ENCODE measurements at places on chromosomes 1 and 21.

GRCh38 chr1:37037690-37038089 is 3.4 kb upstream of the GRIK3 start:
- DNase-seq: no peak

- DNase-seq: no peak
These were observed 17.2 kb downstream of the CDCP2 start for GRCh38 chr1:54135436-54136120.

DNA sequence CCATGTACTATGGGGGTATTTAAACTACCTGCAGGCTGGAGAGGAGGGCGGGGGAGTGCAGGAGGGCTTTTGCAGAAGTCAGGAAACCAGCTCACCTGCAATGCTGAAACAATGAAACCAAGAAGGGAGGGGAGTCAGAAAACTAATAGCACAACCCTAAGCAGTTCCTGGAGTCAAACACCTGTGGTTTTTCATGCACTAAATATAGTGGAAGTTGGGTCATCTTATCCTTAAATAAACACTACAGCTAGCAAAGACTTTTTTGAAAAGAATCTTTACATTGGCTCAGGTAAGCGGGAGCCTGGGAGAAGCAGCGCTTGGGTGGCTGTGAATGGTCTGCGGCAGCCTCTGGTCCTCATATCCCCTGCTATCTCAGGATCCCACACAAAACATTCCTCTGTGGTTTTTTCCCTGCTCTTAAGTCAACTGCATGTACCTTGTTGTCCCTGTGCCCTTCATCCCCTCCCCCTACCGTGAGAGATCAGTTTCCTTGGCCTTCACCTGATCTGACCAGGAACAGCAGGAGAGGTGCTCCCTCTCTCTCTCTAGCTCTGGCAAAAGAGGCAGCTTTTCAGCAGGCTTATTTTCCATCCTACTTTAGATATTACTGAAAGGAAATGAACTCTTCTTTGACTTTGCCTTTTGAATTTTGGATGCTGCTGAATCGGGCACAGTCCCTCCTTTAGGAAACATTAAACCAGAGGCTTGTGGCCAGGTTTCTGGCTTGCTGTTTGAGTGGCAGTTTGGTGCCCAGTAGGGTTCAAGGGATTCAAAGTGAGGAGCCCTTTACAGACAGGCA is 26.6 kb downstream of the TENT5C start:
- DNase-seq: no peak

DNA sequence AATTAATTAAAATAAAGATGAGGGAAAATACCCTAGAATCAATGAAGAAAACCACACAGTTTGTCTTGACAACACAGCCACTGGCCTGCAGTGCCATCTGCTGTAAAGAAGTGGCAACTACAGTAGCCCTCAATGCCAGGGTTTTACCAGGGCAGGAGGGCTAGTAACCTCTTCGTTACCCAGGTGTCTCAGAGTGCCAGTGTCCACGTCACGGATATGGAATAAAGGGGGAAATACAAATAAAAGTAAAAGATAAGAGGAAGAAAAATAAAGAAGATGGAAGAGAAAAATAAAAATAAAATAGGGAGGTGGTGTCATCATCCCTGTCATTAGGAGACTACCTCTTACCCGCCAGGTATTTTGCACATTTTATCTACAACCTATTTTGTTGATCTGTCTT is 14.2 kb upstream of the SLC44A3 start:
- peak; percentile 42 for DNase-seq

DNA sequence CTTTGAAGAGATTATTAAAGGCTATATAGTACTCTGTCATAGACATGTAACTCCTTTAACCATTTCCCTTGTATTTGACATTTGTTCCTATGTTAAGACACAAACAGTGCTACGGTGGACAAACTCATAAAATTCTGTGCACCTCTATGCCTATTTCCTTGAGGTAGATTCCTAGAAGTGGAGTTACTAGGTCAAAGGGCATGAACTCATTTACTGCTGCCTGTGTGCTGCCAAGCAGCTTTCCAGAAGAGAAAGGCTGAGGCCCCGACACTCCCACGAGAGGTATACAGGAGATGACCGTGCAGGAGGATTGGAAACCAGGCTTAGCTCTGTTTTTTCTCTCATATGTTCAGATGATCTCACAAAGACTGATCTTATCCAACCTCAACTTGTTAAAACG is 34.4 kb upstream of the TENT5C start:
- DNase-seq: no peak

GRCh38 chr1:236421850-236422516 is 27.9 kb downstream of the EDARADD start:
- DNase-seq: no peak

DNA sequence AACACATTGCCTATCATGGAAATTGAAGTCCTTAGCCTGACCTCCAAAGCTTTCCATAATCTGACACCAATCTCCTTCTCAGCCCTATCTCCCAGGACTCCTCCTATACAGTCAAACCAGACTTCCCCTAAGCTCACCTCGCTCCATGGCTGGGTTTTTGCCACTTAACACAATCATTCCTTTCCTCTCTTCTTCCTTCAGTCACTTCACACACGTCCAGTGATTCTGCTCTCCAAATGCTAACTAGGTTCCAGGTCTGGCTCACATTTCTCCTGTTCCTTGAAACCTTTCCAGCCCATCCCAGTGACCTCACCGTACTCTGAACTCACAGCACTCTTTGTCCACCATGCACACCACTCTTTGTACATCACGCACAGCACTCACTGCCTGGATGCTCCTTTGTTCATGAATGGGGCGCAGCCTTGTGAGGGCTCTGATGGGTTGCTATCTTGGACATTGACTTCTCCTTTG is 98.4 kb downstream of the GLUL start:
- no peak for DNase-seq

DNA sequence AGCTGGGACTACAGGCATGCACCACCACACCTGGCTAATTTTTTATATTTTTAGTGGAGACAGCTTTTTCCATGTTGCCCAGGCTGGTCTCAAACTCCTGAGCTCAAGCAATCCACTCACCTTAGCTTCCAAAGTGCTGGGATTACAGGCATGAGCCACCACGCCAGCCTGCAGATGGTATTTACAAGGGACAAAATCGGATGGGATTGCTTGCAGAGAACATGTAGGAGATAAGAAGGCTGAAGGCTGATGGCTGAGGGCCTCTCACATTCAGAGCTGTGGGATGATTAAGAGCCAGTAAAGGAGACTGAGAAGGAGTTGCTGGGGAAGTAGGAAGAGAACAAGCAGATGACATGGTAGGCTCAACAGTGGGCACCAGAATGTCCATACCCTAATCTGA is 24.0 kb upstream of the QSOX1 start:
- no peak for DNase-seq

GRCh38 chr21:43467785-43468184 is 40.9 kb upstream of the SIK1 start:
- no peak for DNase-seq

DNA sequence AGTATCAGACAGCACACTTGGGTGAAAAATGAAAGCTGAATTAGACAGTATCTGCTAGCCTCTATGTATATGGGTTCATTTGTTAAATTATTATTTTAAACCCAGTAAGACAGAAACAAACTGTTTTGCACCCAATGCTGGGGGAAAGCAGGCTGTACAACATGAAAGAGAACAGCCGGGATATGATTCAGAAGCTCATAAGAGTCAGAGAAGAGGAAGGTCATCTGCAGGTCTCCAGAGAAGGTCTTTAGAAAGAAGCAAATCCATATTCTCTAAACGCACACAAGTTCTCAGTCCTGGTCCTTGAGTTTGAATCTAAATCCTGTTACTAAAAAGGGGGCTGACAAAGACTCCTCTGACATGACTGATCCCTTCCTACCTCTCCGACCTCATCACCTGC is 155.1 kb downstream of the SIPA1L2 start:
- DNase-seq: no peak

DNA sequence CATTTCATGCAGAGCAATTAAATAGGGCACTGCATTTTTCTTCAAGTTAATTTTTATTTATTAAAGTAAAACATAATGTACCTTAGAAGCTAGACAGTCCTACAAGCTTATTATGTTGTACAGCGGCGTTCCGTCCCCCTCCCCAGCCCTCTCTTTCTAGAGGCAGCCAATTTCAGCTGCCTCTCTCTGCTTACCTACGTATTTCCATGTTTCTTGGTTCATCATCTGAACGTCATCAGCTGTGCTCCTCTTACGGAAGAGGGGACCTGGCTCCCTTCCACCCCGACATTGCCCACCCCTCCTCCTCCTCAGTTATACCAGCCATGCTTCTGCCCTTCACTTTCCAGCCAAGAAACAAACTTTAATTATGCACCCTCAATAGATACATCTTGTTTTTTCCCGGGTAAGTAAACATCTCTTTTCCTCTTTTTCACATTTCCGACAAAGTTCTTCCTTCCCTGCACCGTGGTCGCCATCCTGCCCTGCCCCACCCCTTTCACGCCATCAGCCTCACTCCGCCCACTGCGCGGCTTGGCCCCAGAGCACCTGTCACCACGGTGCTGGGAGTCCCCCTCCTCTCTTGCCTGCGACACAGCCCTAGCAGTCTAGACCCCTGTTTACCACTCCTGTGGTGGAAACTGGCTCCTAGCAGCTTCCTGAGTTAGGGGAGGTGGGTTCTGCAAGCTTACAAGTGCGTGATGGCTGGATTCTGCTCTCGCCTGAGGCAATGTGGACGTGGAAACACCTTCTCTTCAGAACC is 57.9 kb downstream of the SLC37A1 start:
- no peak for DNase-seq

- DNase-seq: no peak
These were observed 110.2 kb downstream of the NAV1 start for GRCh38 chr1:201648907-201649721.

DNA sequence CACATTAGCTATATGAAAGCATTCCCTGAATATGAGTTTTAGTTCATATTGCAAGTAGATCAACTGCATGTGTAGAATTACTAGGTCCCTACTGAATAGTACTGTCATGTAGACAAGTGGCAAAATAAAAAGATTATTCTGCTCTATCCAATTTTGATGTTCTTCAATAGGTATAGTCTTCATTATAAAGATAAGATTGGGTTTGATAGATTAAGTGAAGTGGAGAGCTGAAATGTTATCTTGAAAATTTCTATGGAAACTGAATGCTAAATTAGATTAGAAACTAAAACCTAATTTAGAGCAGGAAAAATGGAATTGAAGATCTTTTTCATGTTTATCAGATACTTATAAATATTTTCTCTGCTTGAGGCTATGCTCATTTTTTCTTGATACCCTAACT is 1610.0 kb downstream of the BRINP3 start:
- DNase-seq: no peak

DNA sequence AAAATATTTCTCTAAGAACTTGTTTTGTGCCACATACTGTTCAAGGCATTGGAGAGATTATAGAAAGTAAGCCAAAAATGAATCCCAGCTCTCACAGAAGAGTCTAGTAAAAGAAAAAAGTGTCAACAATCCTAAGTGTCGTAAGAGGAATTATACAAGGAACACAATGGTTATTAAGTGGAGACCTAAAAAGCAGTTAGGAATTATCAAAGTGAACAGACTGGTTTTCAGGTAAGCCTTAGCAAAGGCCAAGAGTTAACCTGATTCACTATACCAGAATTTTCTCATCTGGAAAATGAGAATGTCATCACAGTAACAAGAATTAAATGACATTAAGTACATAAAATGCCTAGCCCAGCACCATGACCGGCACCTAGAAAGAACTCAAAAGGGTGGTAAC is 15.6 kb downstream of the SERBP1 start:
- no peak for DNase-seq

GRCh38 chr1:20339811-20340457 is 49.3 kb downstream of the VWA5B1 start:
- DNase-seq: no peak

DNA sequence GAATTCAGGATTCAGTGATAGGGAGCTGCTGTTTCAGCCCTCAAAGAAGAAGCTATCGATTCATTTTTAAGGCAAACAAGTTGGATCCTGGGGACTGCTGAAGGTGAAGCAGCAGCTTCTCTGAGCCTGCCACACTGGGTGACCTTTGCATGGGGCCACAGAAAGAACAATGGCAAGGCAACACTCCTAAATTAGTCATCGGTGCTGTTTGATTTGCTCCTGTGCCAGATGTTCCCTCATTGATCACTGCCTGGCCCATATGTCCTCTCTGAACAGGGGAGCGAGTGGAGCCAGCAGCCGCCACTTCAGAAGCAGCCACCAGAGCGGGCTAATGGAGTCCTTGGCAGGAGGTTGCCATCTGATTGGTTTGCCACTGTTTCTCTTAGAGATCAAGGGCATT is 391.5 kb downstream of the NTNG1 start:
- no peak for DNase-seq

- DNase-seq: peak; percentile 1
These were observed 30.9 kb upstream of the TAL1 start for GRCh38 chr1:47262787-47263413.

DNA sequence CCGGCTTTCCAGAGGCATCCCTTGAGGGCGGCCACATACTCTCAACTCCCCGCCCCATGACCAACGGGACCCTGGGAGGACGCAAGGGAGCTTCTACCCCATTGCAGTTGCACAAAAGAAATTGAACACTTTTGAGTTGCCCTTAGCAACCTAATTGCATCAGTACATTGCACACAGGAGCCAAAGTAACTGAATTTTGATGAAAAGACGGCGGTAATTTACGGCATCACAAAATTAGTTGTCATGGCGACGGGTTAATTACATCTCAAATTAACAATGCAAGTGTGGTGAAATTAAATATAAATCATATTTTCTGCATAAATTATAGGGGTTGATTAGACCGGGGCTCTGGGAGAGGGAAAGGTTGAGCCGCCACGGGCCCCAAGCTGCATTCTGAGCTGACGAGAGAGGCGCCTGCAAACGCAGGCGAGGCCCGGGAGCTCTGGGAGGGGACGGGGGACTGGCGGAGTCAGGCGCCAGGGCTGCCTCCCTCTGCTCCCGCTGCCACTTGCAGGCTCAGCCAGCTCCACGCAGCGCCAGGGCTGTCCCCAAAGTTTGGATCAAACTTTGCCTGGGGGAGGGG is 61.4 kb downstream of the CASZ1 start:
- no peak for DNase-seq

GRCh38 chr1:77036560-77036959 is 169.3 kb downstream of the ST6GALNAC5 start:
- DNase-seq: no peak

DNA sequence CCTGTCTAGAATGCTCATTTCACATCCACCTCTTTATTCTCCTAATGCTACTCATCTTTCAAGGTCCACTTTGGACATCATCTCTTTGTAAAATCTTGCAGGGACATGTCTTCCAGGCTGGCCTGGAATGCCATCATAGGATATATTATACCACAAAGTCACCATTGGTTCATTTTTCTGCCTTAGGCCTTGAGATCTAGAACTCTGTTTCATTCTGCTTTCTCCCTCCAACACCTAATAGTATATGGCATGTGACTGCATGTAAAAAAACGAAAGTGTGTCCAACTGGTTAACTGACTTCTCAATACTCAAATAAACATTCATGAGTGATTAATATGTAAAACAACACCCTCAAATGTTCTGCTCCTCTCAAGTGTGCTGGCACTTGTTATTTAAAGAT is 84.1 kb downstream of the RGS2 start:
- no peak for DNase-seq

DNA sequence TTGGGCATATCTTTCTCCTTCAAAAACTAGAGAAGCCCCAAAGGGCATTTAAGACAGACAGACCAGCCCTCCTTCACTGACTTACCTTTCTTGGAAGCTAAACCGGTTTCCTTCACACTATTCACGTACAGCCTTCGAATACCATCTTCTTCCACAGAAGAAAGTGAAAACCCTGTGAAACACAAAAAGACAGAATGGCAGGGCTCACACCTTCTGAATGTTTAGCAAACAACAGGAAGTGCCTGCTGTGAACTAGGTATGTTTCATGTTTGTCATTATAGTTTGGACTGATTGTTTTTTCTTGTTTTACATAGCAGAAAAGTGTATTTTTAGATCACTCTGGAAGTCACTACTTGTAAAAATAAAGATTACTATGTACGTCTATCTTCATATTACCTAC is 148.6 kb upstream of the KRTAP19-8 start:
- DNase-seq: no peak

GRCh38 chr1:30322859-30323257 is 400.5 kb downstream of the MATN1 start:
- DNase-seq: no peak
